Activated naive CD8-positive, alpha-beta T cell treated with anti-CD3 and anti-CD28 coated beads for 36 hours (primary cell): ENCODE measurements at places on chromosomes 1 and 21.

GRCh38 chr1:14726606-14727005 is 128.1 kb downstream of the KAZN start:
- H3K36me3 ChIP-seq: no peaks in the 10 kb centered on the region
- no peaks in the 10 kb centered on the region for H3K27me3 ChIP-seq
- no peak overlapping the region for H3K27ac ChIP-seq
- no peak for DNase-seq
- no peaks in the 10 kb centered on the region for H3K4me1 ChIP-seq
- no peak overlapping the region for H3K4me3 ChIP-seq

DNA sequence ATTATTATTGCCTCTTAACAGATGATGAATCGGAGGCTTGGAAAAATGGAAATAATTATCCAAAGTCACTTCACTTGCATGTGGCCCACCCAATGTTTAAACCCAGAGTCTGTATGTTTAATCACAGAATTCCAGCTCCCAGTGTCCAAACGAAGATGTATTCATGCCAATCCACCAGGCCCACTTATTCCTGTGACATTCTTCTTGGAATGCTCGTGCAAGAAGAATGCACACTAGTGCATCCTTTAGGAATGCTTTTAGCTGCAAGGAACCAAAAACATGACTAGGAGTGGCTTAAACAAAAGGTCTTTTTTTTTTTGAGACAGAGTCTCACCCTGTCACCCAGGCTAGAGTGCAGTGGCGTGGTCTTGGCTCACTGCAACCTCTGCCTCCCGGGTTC is 8.9 kb upstream of the OPRD1 start:
- peaks cover 8% of the 10 kb centered on the region for H3K27me3 ChIP-seq
- no peaks in the 10 kb centered on the region for H3K4me1 ChIP-seq
- no peaks in the 10 kb centered on the region for H3K36me3 ChIP-seq
- no peak for DNase-seq

DNA sequence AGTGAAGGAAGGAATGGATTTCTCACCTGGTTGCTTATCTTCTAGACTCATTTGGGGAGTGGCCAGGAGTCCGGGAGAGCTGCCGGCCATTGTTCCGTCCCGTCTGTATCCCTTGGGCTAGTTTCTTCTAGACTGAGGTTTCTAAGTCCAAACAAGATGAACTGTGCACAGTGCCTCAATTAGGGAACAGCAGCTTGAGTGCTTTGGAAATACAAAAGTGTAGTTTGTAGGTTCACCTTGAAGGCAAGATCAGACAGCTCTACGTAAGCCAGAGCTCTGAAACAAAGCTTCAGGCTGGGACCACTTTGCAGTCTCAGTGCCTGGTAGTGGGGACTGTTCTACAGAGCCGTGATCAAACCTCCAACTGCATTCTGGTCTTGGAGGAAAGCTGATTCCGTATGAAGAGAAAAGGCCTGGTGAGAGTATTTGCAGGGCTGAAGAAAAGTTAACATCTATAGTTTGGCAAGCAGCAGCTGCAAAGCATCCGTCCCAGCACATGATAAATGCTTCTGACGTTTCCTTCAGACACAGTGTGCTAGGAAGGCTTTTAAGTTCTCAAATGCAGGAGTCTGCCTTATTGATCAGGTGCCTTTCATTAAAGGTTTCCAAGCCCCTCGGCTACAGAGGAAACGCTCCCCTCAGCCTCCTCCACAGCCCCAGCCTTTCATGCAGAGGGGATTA is 432.8 kb downstream of the KIF26B start:
- H3K27ac ChIP-seq: no peak overlapping the region
- H3K36me3 ChIP-seq: no peaks in the 10 kb centered on the region
- DNase-seq: no peak
- no peaks in the 10 kb centered on the region for H3K4me1 ChIP-seq
- H3K4me3 ChIP-seq: no peak overlapping the region

DNA sequence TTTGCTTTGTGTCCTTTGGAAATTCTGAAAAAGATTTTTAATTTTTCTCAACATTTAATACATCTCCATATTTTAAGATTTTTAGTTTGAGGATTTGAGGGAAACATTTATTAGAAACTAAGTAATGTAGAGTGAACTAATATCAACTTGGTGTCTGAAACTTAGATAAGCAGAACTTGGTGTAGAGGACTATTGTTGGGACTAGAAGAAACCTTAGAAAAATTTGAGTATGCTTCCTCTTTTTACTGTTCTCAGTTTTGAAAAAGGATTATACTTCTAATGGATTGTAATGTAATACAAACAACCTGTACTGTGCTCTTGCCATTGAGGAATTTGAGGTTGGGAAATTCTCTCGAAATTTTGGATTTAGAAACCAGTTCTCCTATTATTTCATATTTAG is 2.4 kb downstream of the FNBP1L start:
- no peak for DNase-seq
- H3K36me3 ChIP-seq: no peaks in the 10 kb centered on the region
- peaks cover 78% of the 10 kb centered on the region for H3K27me3 ChIP-seq
- peaks cover 17% of the 10 kb centered on the region for H3K4me1 ChIP-seq

GRCh38 chr21:31340942-31341487 is 3.0 kb downstream of the TIAM1 start:
- DNase-seq: no peak
- peaks cover 17% of the 10 kb centered on the region for H3K36me3 ChIP-seq
- peaks cover 38% of the 10 kb centered on the region for H3K27me3 ChIP-seq
- peak overlapping the region; percentile 55 for H3K27ac ChIP-seq
